Activated CD4-positive, alpha-beta T cell treated with anti-CD3 and anti-CD28 coated beads, Interleukin-2, amount 10 ng/mL, durations not matched to agents 24 days and 14 days (primary cell): ENCODE measurements at places on chromosomes 16 and 17. TPM values are rescaled to one million over a fixed set of nuclear protein-coding genes. Genes with fewer than 3 reads are reported as not detected.

Gene HEATR9
- total RNA-seq: 0.14 TPM in 1 of 2 replicates, not detected in the other

Gene CD300H
- not detected in 2 replicates for total RNA-seq

Gene ZNF668
- total RNA-seq: 15.6 and 15.9 TPM in 2 replicates

Gene SMIM36
- total RNA-seq: not detected in 2 replicates

Gene SYNGR3
- total RNA-seq: 18.1 and 20.2 TPM in 2 replicates

Gene ARHGAP44
- total RNA-seq: 0.49 TPM in 1 of 2 replicates, not detected in the other

Gene NPIPA5
- total RNA-seq: 11.8 and 12.9 TPM in 2 replicates

Gene C16orf96
- total RNA-seq: not detected in 2 replicates

Gene CDK10
- total RNA-seq: 104 and 108 TPM in 2 replicates

Gene FOXL1
- 0.05 TPM in 1 of 2 replicates, not detected in the other for total RNA-seq

Gene CLDN7
- total RNA-seq: 0.31 and 0.40 TPM in 2 replicates

Gene FDXR
- 18.8 and 20.5 TPM in 2 replicates for total RNA-seq

Gene ZNF286A
- total RNA-seq: 24.5 and 25.6 TPM in 2 replicates

Gene MXRA7
- total RNA-seq: 3.4 and 3.7 TPM in 2 replicates

Gene TMEM88
- 6.1 and 7.1 TPM in 2 replicates for total RNA-seq
